IPS DF 19.7 (cell line): ENCODE measurements at places on chromosomes 11 and 22.

- DNase-seq: no peak
Observed at GRCh38 chr11:76588455-76589325, 81.9 kb downstream of the LRRC32 start.

DNA sequence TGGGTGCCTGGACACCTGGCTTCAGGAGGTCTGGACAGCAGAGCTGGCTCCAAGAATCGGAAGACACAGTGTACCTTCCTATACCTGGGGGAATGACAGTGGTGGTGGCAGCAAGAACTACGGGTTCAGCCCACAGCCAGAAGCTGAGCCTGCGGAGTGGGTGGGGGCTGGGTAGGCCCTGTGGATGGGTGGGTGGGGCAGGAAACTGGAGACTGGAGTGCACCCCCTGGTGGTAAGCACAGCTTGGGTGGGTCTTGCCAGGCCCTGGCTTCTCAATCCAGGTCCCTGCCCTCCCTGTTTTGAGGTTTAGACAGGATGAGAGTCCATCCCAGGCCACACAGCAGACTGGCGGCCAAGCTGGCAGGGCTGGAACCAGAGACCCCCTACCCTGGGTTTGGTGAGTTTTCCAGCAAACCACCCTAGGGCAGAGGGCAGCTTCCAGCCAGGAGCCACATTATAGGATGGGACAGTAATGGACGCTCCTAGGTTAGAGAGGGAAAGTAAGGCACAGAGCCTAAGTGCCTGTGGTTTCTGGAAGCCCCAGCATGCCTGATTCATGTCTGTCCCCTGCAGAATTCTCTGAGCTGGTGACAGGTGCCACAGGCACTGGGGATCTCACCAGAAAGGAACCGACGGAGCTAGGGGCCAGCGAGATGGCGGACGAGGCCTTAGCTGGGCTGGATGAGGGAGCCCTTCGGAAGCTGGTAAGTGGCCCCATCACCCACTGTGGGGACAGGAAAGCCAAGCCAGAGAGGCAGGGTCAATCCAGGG, 1.7 kb downstream of the SMTN start:
- DNase-seq: no peak

- DNase-seq: no peak
Observed at GRCh38 chr11:125123194-125123946, 11.9 kb upstream of the TMEM218 start.

DNA sequence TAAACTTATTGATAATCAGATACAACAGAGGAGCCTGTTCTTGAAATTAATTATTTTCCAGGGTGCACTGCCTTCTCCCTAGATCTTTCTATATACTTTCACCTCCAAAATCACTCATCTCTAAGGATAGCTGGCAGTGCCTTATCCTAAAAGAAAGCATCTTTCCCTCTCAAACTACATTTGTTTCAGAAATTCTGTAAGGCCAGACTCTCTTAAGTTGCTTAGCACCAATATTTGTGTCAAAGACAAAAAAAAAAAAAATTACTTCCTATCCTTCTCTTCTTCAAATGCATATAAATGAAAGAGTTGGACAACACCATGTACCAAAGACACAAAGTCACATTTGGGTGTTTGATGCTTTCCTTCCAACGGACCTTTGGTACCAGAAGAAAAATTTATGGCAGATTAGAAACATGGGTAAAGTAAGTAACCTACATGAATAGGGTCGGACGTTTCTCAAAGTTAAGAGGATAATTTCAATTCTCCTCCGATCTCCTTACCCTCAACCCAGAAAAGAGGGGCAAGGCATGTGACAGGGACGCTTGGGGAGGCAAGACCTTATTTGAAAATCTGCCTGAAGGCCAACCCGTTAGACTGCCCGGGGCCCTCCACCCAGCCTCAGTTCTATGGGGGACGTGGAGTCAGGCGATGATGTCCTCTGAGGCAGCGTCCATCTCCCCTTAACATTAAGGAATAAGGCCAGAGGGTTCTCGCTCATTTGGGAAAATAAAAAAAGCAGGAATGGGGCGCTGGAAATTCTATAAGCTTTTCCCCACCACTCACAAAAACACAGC, 66.3 kb downstream of the ETS1 start:
- DNase-seq: no peak

- no peak for DNase-seq
Observed at GRCh38 chr11:47248304-47248663, 330 bp downstream of the ACP2 start.

GRCh38 chr11:77418155-77418970, 55.5 kb downstream of the PAK1 start:
- DNase-seq: no peak

- DNase-seq: no peak
Observed at GRCh38 chr22:39134366-39135091, 18.0 kb downstream of the CBX7 start.

DNA sequence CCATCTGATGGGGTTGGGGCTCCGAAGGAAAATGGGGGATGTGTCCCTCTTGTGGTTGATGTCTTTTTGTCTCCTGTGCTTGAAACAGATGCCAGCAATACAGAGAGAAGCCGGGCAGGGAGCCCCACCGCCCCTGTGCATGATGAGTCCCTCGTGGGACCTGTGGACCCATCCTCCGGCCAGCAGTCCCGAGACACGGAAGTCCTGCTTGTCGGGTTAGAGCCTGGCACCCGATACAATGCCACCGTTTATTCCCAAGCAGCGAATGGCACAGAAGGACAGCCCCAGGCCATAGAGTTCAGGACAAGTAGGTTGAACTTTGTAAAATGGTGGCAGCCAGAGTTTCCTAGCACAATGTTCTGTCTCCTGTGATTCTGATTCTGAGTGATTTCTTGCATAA, 91.7 kb upstream of the OR4B1 start:
- no peak for DNase-seq
